ENCODE measurements at places on chromosomes 3 and 15. TPM values are rescaled to one million over a fixed set of nuclear protein-coding genes. Genes with fewer than 3 reads are reported as not detected.

The TRANK1 gene
- 12.7 TPM for total RNA-seq

DNA sequence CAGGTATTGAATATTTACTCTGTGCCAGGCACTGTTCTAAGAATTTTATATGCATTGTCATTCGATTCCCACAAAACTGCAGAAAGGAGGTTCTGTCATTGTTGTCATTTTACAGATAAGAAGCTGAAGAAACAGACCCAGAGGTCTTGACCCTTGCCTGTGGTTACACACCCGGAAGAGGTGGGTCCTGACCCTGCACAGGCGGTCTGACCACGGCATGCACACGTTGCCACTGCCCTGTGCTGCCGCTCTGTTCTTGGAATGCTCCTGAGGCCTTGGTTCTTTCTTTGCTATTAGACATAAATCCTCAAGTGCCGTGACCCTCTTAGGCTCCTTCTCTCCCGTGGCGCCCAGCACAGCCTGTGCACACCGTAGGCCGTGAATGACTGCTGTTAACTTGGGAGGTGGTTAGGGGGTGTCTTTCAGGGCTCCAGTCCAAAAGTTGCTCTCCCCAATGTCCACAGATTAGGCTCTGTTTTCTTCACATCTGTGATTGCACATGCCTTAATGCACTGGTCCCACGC lies 74.1 kb upstream of the PLXNA1 start:
- DNase-seq, result no peak

GRCh38 chr15:101092156-101092866 lies 159.5 kb downstream of the CHSY1 start:
- no peak for DNase-seq

- no peak for DNase-seq
Measured at GRCh38 chr3:53171827-53172505, 11.0 kb downstream of the PRKCD start.

DNA sequence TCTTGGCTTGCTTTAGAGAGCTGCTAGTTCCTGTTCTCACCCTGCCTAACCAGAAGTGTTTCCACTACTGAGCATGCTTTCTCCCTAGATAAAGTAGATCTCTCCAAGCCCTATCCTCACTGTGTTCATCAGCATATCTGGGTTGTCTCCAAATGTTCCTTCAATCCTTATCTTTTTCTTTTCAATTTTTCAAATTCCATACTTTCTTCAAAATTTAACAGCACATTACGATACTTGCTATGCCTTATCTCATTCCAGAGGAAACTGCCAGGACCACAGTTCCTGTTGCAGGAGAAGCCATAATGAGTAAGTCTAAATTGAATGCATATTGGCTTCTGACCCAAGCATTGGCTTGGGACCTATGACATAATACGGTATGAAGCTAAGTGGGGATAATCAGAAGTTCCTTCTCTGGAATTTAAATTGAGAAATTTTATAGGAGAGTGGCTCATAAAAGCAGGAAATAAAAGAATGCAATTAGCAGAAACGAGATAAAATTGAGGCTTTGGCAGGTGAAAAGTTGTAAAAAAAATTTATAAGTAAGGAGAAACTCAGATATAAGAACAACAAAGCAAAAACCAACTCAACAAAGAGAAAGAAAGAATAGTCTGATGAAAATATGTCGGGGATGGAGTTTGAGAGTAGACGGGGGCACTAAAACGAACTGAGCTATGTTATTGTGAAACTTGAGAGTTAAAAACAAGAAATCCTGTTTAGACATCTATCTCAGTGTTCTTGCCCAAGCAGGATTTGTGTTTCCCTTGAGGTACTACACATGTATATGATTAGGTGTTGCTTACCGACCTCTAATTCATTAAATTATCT lies 631.7 kb upstream of the CCDC54 start:
- no peak for DNase-seq

- peak; percentile 47 for DNase-seq
Measured at GRCh38 chr3:150286390-150287147, 121.5 kb upstream of the TSC22D2 start.

DNA sequence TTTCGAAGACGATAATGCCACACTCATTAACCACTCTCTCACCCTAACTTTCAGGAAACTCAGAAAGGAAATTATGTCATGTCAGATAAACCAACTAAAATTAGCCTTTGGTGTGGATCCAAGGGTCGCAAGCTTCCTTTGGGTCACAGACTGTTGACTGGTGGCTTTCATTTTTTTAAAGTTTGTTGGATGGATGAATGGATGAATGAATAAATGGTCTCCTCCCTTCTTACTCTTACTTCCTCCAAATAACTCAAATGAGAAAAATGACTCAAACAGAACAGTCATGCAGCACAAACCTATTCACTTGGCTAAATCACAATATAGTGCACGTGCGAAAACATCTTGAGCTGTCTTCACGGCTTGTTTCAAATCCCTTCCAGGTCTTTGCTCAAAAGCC lies 82.9 kb upstream of the HACD2 start:
- no peak for DNase-seq

- DNase-seq, result no peak
Measured at GRCh38 chr3:196241704-196242103, 25.4 kb downstream of the SLC51A start.

DNA sequence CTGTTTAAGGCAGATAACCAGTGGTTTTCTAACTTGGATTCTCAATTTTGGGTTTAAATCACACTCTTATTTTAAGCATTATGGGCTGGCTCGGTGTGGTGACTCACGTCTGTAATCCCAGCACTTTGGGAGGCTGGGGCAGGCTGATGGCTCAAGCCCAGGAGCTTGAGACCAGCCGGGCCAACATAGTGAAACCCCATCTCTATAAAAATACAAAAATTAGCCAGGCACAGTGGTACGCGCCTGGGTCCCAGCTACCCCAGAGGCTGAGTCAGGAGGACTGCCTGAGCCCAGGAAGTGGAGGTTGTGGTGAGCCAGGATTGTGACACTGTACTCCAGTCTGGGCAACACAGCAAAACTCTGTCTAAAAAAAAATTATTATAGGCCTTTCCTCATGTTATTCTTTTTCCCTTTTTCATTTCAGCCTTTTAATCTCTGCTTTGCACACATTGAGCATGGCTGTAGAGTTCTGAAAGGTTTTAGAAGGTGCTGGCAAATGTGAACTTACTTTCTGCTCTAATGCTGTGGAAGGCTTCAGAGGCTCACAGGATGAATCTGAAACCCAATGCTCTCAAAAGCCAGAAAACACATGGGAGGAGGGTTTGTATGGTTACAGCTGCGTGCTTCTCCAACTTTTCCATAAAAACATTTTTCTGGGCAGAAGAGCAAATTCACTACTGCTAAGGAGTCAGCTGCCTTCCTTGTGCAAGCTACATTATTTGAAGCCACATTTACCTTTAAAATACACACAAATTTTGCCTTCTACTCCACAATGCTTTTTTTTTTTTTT lies 32.5 kb downstream of the CHAC1 start:
- DNase-seq, result no peak

GRCh38 chr3:182041668-182042291 lies 330.1 kb downstream of the SOX2 start:
- no peak for DNase-seq
